ENCODE measurements at places on chromosomes 16 and 17.
A peak's percentile ranks its signal among the peaks of the same experiment; 100 is the strongest.

DNA sequence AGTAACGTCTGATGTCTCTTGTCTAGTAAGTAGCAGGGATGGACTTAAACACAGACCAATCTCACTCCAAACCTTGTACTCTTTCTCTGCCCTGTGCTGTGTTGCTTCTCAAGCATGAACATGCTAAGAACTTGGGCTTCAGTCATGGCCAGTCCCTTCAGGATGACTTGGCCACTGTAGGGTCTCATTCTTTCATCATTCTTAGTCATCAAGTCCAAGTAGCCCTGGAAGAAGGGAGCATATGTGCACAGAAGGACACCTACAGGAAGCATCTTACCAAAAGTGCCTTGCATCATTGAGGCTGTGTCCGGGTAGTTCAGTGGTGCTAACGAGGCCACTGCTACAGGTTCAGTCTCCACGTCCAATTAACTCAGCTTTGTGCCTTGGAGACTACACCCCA is 80.7 kb downstream of the CDK5R1 start:
- no peak for DNase-seq

GRCh38 chr16:31487071-31487719 is 4.3 kb downstream of the SLC5A2 start:
- peak; percentile 66 for DNase-seq

- DNase-seq = no peak
These were observed 878 bp upstream of the TRIM25 start for GRCh38 chr17:56914581-56915273.

DNA sequence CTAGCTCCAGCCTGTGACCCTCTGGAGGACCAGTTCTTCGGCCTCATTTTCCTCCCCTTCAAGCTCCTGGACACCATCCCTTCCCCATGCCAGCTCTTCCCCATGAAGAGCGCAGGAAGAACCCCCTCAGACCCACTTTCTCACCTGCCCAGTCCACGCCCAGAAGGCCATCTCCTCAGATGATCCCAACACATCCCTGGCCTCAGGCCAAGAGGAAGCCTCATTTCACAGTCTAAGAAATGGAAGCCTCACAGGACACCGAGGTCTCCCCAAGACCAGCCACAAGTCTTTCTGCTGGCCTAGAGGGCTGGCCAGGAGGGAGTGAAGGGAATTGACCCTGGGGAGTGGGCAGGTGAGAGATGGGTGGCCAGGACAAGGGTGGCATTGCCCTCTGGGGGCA is 8.0 kb downstream of the SPATA32 start:
- no peak for DNase-seq

DNA sequence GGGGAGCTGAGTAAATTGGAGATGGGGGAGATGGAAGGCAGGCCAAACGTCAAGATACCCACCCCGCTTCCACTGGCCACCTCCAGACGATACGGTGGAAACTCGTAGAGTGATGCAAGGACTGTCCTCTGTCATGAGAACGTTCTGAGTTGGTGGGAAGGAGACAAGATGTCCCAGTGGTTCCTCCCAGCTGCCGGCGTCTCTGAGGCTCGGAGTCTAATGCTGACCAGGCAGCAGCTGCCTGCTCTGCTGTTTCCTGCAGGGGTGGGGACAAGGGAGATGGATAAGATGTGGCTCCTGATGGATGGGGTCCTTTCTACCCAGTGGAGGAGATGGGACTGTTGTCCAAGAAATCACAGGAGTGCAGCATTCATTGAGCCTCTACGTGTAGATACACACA is 28.2 kb upstream of the C1QL1 start:
- DNase-seq = no peak

- DNase-seq = no peak
These were observed 118.4 kb downstream of the COPRS start for GRCh38 chr17:31740611-31741082.

- no peak for DNase-seq
These were observed 93.6 kb upstream of the NOG start for GRCh38 chr17:56499799-56500388.

DNA sequence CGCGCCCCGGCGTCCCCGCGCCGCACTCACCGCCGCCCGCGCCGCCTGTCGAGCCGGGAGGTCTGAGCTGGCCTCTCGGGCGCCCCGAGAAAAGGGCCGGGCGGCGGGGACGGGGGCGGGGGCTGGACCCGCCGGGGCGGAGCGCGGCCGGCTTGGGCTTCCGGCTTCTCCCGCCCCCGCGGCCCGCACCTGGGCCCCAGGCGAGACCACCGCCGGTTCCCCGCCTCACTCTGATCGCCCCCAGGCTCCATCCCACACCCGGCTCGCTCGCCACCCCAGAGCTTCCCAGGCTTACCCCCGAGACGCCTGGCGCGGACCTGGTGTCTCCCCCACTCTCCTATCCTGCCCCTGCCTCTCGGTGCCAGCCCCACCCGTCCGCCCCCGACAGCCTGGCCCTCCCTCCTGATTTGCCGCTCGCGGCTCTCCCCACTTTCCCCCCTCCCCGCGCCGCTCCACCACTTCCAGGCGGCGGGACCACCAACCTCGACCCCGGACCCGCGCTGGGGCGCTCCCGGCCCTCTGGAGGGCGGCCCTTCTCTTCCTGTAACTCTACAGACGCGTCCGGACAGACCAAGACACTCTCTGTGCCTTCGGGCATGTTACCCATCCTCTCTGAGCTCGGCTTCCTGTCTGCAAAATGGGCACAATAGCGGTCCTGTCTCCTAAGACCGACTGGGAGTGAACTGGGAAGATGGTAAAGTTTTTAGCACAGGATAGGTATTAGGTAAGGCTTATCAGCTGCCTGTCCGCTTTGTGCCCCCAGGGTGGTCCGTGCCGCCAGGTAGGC is at the start of gene LITAF:
Gene LITAF, minus strand, starts transcription at position 64 of the 787 bp plus-strand sequence. CDS start 30,189 bp downstream, outside the sequence.
- DNase-seq = peak; percentile 77
